ENCODE measurements at places on chromosomes 6 and 20.

DNA sequence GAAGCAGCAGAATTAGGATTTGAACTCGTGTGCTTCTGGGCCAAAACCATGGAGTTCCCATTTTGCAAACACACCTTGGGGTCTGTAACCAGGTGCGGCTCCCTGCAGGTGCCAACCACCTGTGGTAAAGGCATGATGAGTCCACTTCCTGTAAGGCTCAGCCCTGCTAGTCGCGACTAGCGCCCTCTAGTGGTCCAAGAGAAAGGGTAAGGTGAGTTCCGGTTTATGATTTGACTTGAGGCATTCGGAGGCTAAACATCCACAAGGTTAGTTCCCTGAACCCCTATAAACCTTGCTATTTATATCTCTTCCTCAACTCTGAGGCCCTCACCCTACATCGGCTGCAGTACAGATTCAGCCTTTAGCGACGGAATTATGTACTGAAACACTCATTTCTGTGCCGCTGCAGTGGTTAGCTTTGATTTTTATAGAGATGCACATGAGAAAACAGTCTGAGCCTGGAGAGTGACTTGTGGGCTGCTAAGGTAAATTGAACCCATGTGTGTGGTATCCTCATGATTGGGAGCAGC, 173.4 kb downstream of the PLCB1 start:
- peak; percentile 66 for DNase-seq

- peak; percentile 17 for DNase-seq
These were observed 93.6 kb downstream of the RIMS1 start for GRCh38 chr6:71979911-71980310.

DNA sequence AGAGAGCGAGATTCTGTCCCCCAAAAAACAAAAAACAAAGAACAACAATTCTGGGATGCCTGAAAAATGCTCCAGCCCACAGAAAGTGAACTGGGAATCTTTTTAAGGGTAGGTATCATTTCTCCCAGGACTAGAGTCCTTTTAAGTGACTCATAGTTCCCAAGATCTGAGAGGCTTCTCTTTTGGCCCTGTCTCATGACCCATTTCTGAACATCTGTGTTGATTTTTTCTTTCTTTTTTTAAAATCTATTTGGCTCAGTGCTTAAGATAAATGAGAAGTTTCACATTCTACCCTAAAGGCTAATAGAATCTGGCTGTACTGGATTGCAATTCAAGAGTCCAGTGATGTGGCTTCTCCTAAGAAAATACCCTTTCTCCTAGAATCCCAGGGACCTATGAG, 217.6 kb upstream of the FOXQ1 start:
- DNase-seq = no peak

DNA sequence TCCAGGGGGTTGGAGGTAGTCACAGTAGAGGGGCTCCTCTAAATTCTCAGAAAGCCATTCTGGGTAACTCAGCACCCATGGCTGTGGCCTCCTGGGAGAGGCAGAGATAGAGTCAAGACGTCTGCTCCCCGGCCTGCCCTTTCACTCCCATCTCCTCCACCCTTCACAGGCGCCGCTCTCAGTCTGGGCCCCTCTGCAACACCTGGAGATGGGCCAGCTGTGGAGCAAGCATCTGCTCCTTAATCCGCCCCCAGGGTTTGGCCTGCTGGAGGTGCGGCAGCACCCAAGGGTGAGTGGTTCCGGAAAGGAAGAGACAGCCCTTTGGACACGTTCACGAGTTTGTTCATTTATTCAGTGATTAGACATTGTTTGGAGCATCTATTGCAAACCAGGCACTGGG, 271.3 kb downstream of the BMP7 start:
- no peak for DNase-seq

DNA sequence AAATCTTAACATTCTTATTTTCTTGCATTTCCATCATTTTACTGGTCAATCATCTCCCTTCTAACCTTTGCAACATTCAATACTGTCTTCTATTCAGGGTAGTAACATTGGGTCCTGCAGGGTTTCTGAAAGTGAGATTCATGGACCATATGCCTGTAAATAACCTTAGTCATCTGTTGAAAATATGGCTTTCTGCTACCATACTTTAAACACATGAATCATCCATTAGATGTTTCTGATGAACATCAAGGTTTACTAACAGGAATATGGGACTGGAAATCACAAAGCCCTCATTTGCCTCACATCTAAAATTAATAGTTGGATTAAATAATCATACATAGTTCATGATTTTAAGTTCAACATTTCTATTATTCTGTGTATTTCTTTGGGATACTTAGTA, 475.9 kb upstream of the MARCKS start:
- DNase-seq = no peak

DNA sequence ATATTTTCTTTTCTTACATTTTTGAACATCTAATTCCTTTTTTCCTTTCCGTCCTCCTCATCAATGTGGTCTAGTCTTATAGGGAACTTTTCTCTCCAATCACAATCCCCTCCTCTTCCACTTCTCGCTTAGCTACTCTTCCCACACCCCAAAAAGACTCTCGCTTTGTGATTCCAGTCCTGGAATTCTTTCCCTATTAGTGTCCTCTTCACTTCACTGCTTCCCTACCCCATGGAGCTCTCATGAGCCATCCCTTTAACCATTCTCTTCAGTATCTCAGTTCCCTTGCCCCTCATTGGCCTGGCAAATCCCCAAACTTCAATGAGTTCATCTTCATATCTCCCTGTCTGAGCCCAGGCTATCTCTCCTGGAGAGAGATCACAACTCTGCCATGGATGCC, 55.3 kb upstream of the CEP85L start:
- DNase-seq = no peak

DNA sequence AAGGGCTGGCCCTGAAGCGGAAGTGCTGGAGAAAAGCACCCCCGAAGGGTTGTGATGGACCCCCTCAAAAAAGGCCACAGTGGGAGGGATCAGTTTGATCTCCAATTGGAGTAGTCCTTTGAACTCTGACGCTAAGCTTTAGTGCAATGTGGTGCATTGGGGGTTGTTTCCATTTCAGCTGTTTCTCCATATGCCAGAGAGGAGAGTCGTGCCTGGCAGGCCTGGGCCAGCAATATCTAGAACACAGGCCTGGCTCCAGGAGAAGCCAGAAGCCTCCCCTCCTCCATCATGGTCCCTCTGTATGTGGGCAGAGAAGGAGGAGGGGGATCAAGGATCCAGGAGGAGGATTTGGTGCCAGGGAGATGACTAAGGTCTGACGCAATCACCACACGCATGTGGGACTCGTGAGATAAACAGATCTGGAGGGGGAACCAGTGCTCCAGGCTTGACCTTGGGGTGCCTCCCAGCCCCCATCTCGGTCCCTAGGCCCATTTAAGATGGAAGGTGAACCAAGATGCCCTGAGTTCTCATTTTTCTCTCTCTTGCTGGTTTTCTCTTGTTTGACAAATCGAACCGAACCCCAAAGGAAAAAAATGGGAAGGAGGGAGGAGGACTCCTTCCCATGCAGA, 517.4 kb upstream of the JARID2 start:
- no peak for DNase-seq

GRCh38 chr6:153123801-153124200, 7.3 kb downstream of the RGS17 start:
- DNase-seq = no peak

DNA sequence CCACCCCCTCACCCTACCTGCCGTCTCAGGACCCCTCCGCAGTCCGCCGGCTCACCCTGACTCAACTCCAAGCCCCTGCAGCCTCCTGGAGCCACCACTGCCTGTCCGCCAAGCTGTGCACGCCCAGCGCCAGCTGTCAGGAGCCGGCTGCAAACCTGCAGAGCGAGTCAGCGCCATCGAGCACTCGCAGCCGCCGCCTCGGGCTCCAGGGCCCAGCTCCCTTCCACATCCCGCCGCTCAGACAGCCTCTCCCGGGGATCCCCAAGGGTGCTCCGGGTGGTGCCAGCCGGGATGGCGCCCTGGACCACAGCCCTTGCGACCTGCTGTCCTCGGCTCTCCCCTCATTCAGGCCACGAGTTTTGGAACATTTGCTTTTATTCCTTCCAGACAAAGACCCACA, 4.3 kb downstream of the TNNC2 start:
- peak; percentile 28 for DNase-seq

DNA sequence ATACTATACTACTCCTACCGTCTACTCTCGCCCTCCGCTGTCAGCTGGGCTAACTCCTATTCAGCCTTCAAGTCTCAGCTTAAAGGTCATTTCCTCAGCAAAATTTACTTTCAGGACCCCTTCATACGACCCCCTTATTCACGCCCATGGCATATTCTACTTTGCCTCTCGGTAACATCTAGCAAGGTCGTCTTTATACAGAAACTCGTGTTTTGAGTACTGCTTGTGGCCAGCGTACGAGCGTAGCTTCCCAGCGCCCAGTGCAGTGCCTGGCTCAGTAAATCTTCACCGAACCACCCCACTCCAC, 546 bp downstream of the CRNKL1 start:
- no peak for DNase-seq

DNA sequence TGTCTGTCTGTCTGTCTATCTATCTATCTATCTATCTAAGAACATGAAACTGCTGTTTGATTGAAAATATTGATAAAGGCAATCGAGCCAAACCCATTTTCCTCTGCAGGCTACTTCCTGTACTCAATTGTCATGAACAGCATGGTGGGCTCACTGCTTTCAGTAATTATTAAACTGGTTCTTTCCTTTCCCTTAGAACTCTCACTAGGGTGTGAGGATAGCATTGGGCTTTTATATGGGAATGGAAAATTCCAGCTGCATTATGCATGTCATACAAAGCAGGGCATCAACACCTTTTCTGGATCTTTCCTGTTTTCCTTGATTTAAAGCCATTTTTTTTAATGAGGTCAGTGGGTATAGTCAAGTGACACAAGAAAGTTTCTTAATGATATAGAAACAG, 161.0 kb upstream of the SYNCRIP start:
- no peak for DNase-seq

DNA sequence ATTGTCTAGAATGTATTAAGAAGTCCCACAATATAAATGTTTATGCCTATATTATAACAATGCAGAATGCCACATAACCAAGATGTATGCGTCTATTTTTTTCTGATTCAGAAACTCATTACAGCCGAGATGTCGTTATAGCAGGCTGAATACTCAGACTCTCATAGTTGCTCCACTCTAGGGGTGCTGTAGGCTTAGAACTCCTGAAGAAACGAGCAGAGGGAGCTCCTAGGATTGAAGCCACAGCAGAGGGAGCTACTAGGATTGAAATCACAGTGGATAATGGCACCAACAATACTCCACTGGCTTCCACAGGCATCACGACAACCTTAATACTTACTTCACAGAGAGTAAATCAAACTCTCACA, 208.9 kb downstream of the KIF16B start:
- no peak for DNase-seq

GRCh38 chr6:7680393-7681075, 45.4 kb upstream of the BMP6 start:
- DNase-seq = no peak

GRCh38 chr20:1431158-1431557, 35.5 kb downstream of the NSFL1C start:
- DNase-seq = no peak

- DNase-seq = no peak
These were observed 324.8 kb downstream of the SMOC2 start for GRCh38 chr6:168765752-168766151.

DNA sequence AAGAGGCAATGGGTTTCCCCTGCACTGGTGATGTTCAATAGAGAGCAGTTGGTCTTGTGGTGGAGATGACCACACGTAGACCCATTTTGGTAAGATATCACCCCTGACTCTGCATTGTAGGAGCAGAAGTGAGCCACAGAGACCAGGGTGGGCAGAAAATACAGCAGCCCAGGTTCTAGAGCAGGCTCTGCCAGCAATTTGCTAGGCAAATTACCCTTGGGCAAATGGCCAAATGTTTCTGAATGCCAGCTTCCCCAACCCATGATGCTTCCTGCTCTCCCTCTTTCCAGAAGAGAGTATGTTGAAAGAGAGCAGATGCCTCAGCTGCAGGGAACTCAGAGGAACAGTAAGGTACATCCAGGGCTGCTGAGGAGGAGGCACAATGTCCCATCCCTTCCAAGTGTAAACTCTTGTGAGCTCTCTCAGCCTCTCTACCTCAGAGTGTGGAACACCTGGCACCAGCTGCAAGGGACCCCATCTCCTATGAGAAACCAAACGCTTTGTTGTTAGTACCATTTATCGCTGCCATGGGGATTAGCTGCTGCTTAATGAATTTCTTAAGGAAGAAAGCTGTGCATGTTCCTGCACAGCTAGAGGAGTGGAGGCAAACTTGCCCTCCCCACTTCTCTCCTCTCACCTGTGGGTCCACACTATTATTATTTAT, 317.5 kb upstream of the MOCS1 start:
- DNase-seq = no peak

GRCh38 chr6:128029826-128030225, 129.0 kb upstream of the THEMIS start:
- no peak for DNase-seq

GRCh38 chr6:164792666-164793065, 516.7 kb downstream of the C6orf118 start:
- DNase-seq = no peak

- DNase-seq = peak; percentile 91
These were observed 1.9 kb upstream of the AP5S1 start for GRCh38 chr20:3818155-3819151.

DNA sequence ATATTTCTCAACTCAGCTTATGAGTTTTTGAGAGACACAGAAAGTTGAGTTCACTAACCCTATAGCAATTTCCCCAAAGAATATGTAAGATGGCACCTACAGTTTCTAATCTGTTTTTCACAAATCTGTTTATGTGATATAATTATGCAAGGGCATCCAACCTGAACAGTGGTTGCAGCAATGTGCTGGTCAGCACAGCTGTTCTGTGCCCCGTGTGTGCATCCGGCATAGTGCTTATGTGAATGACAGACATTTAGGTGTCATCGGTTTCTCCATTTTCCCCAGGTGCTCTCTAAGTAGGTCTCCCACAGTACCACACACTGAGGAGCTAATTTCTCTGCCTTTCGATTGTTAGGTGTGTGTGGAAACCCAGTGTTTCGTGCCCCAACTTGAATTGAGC, 7.7 kb upstream of the BACH2 start:
- DNase-seq = no peak

DNA sequence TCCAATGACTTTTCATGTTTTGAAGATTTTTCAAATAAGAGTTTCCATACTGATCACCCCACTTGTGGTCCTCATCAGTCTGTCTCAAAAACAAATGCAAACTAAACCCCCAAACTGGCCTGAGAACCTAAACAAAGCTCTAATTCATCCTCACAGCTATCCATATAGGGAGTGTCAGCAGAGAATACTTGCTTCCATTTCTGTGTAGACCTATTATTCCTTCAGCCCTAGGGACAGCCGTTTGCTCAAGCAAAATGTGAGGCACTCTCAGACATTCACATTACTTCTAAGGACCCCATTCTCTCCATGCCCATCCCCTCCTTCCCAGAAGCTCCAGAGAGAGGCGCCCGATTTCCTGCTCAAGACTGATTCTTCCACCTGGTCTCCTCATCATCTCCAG, 24.6 kb downstream of the DNAAF9 start:
- DNase-seq = no peak

DNA sequence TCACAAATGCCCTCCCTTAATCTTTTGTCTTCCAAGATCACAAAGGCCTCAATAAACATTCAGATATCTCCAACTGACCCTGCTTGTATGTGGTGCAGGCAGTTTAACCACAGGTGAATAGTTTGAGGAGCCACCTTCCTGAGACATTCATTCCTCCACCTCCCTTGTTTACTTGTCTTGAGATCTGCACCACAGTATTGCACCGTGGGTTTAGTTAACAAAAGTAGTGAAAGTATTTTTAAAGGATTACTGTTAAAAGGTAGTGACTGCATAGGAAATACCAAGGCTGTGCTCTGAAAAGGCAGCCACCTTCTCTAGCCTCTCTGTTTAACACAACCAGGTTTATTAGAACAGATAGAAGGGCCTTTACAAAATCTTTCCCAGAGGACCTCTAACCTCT, 46.5 kb downstream of the SESN1 start:
- no peak for DNase-seq

All from dermis blood vessel endothelial cell (primary cell).